ENCODE measurements at places on chromosomes 12 and 14.
A peak's percentile ranks its signal among the peaks of the same experiment; 100 is the strongest.

DNA sequence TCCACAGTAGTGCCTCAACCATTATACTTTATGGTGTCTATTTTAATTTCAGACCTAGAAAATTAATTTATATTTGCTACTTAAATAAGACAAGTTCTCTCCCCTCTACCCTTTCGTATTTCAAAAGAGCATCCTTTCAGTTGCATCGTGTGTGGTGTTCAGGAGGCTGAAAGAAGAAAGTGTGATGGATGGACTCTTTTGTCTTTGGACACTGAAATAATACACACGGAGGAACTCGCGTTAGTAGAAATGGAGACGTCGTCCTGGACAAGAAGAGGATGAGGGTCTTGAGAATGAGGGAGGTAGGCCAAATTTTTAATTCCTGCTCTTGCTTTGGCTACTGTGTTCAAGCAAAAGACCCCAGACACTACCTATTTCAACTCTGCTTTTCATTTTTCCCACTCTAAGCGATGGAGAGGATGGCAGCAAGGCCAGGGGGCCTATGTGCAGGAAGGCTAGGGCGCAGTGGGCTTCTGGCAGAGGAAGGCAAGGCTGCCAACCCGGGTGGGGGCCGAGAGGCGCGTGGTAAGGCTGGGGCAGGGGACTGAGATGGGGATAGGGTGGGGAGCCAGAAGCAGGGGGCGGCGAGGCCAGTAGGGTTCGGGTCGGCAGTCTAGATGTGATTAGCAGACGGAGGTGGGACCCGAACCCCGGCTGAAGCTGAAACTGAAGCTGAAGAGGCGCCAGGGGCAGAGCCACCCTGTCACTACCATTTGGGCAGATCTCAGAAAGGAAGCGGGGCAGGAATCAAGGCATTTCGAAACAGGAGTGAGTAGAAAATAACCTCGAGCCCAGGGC is 722 bp downstream of the TMED8 start:
- peak; percentile 9 for DNase-seq

DNA sequence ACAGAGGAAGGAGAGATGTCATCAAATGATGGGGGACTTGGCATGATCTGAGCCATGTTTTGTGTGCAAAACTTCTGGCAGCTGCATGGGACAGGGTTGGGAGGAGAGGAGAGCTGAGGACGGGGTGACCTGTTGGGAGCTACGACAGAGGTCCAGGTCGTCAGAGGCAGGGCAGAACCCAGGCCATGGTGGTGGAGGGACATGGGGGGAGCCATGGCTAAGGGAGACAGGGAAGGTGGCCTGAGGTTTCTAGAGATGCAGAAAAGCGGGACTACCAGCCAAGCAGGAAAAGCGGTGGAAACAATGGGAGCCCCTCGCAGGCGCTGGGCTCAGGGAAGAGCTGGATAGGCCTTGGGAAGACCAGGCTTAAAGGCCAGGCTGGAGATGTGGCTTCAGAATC is 88.3 kb downstream of the DICER1 start:
- DNase-seq, result no peak

DNA sequence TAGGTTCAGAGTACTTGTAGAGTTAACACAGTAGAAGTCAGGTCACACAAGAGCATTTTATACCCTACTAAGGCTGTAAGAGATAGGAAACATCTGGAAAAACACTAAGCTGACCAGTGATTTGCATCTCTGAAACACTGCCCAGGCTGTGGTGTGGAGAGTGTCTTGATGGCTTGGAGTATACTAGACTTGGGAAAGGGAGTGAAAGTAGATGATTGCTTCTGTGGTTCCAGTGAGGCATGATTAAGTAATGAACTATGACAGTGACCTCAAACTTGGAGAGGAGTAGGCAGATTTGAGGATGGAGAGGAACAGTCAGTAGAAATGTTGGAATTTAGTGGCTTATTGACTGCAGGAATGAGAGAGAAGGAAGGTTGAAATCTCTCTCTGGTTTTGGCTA is 201.2 kb downstream of the FLRT2 start:
- no peak for DNase-seq

DNA sequence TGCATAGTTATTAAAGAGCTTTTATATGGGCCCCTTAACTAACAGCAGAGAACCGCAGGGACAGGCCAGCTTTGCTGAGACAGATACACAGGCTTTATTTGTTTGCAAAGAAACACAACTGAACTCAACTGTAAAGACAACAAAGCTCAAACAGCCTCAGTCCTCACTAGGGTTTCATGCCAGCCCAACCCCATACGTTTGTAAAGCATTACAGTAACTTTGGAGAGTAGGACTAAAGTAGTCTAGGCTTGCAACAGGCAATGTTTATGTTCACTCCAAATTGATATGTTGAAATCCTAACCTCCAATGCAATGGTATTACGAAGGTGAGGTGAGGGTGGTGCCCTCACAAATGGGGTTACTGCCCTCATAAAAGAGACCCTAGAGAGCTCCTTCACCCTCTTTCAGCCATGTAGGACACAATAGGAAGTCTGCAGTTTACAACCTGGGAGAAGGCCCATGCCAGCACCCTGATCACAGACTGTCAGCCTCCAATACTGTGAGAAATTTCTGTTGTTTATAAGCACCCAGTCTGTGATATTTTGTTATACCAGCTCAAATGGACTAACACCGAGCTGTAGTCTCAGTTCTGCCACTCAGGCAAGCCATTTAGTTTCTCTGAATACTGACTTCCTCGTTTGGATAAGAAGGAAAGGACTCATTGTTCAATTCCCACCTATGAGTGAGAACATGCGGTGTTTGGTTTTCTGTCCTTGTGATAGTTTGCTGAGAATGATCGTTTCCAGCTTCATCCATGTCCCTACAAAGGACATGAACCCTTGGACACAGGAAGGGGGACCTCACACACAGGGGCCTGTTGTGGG is 35.2 kb downstream of the PPM1H start:
- DNase-seq, result no peak

Measured in T-helper 9 cell (primary cell).